ENCODE measurements at places on chromosomes 11 and 22. TPM values are rescaled to one million over a fixed set of nuclear protein-coding genes. Genes with fewer than 3 reads are reported as not detected.

MYO18B gene
- not detected for total RNA-seq

ACR gene
- not detected for total RNA-seq

SLC6A5 gene
- not detected for total RNA-seq

MFNG gene
- total RNA-seq: 0.08 TPM

IFTAP gene
- total RNA-seq: 68.2 TPM

ANGPTL5 gene
- not detected for total RNA-seq

PHF21B gene
- 0.66 TPM for total RNA-seq

CSNK2A3 gene
- total RNA-seq: 2.1 TPM

ACTN3 gene
- not detected for total RNA-seq

BDNF gene
- total RNA-seq: 10.6 TPM

MALAT1 gene
- 177 TPM for total RNA-seq

LMO1 gene
- total RNA-seq: not detected

MMP1 gene
- 2.8 TPM for total RNA-seq

PNPLA5 gene
- not detected for total RNA-seq

MAJIN gene
- total RNA-seq: not detected

TSGA10IP gene
- total RNA-seq: not detected

OR2AG2 gene
- total RNA-seq: 0.06 TPM

ZNF74 gene
- 19.5 TPM for total RNA-seq

DEPDC7 gene
- 6.9 TPM for total RNA-seq

TCN1 gene
- total RNA-seq: not detected

NXPE1 gene
- not detected for total RNA-seq

BUD13 gene
- total RNA-seq: 24.7 TPM

SOX10 gene
- not detected for total RNA-seq

LDHAL6A gene
- not detected for total RNA-seq

LRRC32 gene
- 0.29 TPM for total RNA-seq

KRTAP5-10 gene
- total RNA-seq: not detected

PGR gene
- total RNA-seq: 1.1 TPM

Measured in H4 (cell line).